NCI-H2029 (cell line): ENCODE measurements at places on chromosomes 6 and 20.

DNA sequence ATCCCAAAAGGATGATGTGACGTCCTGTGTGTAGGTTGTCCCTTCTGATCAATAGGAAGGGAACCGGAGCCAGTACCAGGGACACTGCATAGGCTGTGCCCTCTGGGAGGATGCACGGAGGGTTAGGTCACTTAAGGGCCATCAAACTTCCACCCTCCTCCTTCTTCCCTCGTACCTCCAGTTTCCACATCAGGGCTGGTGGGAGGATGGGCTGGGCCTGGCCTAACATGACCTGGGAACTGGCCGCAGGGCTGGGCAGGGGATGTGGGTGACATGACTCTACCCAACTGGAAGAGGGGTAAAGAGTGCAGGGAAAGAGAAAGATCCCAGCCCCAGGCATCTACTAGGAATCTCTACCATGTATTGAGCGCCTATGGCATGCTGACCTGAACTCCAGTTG, 46.2 kb upstream of the MDGA1 start:
- no peak for DNase-seq

GRCh38 chr6:8069151-8069550, 5.0 kb upstream of the BLOC1S5 start:
- DNase-seq: no peak

DNA sequence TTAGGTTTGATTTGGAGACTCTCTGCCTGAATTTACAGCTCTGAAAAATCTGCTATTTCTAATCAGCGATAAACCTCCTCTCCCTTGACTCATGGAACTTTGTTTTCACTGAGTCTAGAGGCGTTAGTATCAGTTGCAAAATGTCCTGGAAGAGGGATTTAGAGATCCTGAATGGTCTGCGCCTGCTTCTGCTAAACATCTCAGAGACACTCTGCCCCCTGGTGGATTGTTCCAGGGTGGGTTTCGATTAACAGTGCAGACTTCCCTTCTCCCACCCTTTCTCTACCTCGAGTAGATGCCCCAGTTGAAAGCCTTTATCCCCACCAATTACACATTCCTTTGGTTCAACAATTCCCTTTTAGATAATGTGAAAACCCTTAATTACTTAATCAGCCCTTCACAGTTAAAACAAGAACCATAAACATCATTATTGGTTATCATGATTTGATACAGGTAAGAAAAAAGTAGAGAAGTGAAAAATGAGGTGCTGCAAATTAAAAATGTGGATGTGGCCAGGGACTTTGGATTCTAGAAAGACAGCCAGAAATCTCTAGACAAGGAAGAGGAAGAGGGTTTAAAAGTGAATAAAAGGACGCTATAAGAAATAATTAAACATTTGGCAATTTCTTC, 5.5 kb downstream of the HTR1B start:
- DNase-seq: no peak

- DNase-seq: no peak
These were observed 89.4 kb upstream of the SIRPA start for GRCh38 chr20:1805816-1806215.

DNA sequence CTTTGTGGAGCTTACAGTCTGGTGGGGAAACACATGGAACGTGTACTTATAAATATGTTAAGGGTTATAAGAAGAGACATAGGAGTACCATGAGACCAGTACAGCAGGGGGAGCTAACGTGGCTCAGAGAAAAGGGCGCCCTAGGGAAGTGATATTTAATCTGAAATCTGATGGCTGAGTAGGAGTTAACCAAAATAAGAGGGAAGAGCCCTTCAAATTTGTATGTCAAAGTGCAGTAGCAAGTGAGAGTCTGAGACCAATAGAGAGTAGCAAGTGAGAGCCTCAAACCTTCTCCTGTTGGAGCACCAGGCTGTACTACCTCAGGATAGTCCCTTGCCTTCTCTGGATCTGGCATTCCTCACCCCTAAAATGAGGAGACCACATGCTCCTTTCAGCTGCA, 6.1 kb upstream of the PKIG start:
- peak; percentile 5 for DNase-seq

- DNase-seq: no peak
These were observed 319.4 kb downstream of the HTR1B start for GRCh38 chr6:77143659-77144447.

- no peak for DNase-seq
These were observed 14.6 kb upstream of the HLA-F start for GRCh38 chr6:29708432-29709179.

DNA sequence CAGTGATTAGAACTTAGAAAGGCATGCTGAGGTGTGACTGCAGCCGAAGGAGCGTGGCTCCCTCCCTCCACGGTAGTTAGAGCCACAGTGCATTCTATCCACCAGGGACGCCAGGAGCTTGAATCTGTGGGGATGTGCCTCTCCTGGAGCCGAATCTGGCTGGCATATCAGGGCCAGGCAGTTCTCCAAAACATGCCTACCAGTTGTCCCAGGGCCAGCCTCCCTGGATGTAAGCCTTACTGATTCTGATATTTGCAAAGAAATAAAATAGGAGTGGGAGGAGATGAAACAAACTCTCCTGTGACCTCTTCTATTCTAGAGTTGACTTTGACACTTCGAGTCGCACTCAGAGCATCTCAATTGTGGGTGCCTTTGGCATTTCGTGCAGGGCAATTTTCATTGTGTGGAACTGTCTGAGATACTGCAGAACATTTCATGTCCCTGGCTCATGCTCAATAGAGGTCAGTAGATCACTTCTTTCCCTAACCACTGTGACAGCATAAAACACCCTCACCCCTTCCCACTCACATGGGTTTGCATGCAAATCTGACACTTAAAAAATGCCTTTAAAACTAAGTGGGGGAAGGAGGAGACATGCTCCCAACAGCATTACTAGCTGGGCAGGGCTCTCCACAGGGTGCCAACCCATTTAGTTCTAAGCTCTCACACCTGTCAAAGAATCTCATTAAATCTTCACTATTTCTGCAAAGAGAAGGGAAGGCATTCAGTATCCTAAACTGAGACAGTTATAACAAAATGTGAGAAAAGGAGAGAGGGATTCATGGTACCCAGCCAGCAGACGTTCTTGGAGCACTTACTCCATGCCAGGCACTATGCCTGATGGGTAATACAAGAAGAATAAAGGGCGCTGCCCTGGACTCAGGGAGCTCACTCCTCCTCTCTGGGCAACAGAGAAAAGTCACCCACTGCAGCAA, 378.9 kb downstream of the PREX1 start:
- no peak for DNase-seq

DNA sequence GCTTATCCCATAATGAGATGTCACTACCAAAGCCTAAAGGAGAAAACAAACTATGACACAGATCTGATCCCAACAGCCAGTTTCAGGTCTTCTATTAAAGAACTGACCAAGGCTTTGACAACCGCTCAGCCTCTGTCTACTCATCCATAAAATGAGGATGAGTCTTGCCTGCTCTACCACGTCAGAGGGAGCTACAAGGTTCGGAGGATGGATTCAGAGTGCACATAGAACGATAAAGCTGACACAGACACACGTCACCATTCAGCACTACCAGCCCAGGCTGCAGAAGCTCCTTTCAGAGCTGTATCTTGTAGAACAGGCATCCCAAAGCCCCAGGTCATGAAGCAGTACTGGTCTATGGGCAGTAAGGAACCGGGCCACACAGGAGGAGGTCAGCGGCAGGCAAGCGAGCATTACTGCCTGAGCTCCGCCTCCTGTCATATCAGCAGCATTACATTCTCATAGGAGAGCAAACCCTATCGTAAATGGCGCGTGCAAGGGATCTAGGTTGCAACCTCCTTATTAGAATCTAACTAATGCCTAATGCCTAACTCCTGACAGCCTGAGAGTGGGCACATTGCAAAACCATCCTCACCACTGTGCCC, 25.1 kb downstream of the KIF16B start:
- DNase-seq: no peak

GRCh38 chr6:154484942-154485341, 25.5 kb downstream of the CNKSR3 start:
- DNase-seq: no peak

DNA sequence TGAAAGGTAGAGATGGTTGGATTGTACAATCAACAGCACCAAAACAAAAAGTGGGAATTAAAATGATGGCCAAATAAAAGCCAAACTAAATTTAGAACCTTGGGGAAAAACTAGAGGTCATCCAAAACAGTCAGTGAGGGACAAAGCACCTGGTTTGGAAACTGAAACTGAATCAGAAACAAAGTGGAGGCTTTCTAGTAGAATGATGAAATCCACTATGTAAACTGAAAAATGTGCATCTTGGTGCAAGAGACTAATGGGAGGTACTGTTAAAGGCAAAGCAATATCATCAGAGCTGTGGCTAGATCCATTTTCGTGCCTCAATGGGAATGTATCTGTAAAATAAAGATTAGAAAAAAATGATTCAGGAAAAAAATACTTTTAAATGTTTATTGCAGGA, 380.0 kb upstream of the GJE1 start:
- DNase-seq: no peak

DNA sequence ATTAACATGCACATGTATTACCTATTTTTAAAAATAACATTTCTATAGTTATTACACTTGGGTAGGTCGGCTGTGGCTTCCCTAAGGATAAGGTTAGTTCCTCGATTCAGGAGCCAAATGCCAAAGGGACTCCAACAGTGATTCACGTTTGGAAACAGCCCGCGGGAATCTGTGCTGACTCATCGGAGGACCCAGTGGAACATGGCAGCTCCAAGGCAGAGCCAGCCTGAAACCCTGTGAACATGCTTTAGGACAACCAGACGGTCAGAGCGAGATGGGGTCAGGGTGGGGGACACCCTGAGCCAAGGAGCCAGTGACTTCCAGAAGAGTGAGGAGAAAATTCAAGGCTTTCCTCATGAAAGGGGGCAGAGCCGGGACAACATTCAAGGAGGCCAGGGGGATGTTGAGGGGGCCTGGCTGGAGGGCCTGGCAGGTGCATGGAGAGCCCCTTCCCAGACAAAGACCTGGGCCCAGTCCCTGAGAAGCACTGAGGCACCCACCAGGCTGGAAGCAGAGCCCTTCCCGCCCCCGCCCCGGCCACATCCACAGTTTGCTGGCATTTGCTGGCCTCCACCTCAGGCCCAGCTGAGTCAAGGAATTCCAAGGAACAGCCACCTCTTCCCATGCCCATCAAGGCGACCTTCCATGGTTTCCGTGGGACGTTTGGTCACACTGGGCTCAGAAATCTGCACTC, 133.2 kb downstream of the SNX5 start:
- no peak for DNase-seq

- no peak for DNase-seq
These were observed 19.8 kb downstream of the HLA-E start for GRCh38 chr6:30508890-30509736.

DNA sequence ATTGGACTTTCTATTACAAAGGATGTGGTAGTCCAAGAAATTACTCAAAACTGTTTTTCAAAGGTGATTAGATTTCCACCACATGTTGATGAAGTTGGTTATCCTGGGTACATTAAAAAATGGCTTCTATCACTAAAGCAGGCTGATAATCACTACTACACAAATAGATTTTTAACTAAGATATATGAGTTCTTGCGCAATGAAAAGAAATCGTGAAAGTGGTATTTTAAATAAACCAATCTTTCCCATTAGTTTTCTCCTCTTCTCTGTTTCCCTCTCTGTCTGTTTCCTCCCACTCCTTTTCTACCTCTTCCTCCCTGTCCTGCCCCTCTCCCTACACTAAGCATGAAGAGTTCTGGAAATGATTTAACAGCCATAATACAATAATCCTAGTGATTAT, 487.9 kb upstream of the CITED2 start:
- DNase-seq: no peak

DNA sequence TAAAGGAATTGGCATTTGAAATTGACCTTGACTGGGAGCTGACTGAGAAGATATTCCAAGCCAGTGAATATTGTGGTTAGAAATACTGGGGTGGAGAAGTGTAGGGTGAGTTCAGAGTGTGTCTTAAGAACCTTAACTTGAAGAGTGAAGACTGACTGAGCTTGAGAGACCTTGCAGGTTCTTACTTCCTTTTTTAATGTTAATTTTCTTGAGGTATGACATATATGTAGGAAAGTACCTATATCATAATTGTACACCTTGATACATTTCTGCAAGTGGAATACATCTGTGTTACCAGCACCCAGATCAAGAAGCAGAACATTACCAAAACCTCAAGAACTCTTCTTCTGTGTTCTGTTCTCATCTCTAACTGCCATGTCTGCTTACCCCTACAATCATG, 11.0 kb downstream of the DHX35 start:
- DNase-seq: no peak

GRCh38 chr6:41318261-41318653, 17.2 kb upstream of the NCR2 start:
- peak; percentile 27 for DNase-seq

DNA sequence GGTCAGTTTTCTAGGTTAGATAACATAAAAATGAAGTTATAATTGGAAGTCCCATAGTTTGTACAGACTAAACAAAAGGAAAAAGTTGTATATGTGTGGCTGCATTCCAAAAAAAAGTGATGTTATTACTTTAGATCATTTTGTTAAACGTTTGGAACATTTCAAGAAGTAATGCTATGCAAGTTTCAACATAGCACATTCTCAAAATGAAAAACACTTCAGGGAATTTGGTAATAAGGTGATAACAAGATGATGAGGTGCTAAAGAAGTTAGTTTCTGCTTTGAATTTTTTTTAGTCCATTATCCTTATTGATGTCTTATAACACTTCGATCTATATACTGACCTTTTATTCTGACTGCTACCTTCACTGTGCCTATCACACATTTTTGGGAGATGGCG, 250.7 kb downstream of the PHF3 start:
- DNase-seq: no peak

DNA sequence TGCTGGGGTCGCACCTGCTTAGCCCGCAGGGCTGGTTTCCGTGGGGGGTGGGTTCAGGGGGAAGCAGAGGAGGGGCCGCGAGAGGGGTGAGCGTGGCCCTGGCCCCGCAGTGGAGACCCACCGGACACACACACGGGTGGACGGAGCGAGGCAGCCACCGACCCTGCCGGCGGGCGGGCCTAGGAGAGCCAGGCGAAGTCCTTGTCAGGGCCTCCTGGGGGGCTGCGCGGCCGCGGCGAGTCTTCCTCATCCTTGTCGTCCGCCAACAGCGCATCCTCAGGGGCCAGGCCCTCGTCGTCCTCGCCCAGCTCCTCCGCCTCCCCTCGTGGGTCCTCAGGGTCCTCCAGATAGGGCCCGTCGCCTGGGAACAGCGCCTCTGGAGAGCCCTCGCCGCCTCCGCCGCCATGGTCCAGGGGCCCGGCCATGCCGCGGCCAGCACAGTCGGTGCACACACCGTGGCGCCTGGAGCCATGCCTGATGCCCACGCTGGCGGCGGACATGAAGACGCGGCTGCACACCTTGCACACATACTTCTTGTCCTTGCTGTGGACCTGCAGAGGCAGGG, 7.3 kb downstream of the SLC2A4RG start:
- no peak for DNase-seq
